ENCODE measurements at places on chromosomes 12 and 14. TPM values are rescaled to one million over a fixed set of nuclear protein-coding genes. Genes with fewer than 3 reads are reported as not detected.

GRCh38 chr12:48080285-48080684 lies 25.6 kb downstream of the SENP1 start:
- peaks cover 1% of the 10 kb centered on the region for H3K27me3 ChIP-seq
- no peak overlapping the region for H3K4me3 ChIP-seq
- no peak overlapping the region for H3K27ac ChIP-seq
- H3K36me3 ChIP-seq: peaks cover 5% of the 10 kb centered on the region
- DNase-seq: no peak

DNA sequence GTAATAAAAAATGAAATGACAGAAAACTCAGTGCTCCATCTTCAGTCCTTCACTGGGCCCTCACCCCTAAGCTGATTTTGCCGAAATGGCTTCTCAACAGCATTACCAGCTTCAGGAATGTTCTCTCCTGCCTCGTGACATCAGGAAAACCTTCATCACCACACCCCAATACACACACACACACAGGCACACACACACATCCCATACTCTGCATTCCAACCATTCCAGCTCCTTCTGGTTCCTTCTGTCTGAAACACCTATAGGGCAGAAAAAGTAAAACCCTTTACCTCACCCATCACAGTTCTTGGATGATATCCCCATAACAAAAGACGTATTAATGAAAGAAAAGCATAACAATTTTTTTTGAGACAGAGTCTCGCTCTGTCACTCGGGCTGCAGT lies 75.9 kb downstream of the CCDC60 start:
- no peak overlapping the region for H3K4me3 ChIP-seq

GRCh38 chr12:115835445-115835844 lies 442.0 kb downstream of the MED13L start:
- no peak for DNase-seq
- no peaks in the 10 kb centered on the region for H3K36me3 ChIP-seq
- H3K4me1 ChIP-seq: no peaks in the 10 kb centered on the region

DNA sequence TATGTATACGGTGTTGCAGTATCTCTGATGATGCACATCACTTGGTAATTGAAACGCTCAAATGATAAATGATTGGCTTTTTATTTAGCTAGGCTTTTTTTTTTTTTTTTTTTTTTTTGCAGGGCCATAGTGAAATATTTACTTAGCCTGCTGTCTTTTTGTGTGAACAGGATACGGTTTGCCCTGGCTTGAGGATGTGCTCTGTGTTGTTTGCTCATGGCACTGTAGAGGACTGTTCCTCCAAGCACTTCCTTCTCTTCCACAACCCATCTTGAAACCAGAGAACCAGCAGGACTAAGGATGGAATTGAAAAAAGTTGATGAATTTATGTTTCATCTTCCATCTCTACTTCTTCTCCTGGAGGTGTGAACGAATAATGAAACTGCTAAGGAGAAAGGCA lies 15.5 kb upstream of the SSPN start:
- H3K36me3 ChIP-seq: peaks cover 8% of the 10 kb centered on the region
- H3K27ac ChIP-seq: no peak overlapping the region
- DNase-seq: no peak
- H3K4me1 ChIP-seq: no peaks in the 10 kb centered on the region
- no peak overlapping the region for H3K4me3 ChIP-seq
- H3K27me3 ChIP-seq: peaks cover 3% of the 10 kb centered on the region

DNA sequence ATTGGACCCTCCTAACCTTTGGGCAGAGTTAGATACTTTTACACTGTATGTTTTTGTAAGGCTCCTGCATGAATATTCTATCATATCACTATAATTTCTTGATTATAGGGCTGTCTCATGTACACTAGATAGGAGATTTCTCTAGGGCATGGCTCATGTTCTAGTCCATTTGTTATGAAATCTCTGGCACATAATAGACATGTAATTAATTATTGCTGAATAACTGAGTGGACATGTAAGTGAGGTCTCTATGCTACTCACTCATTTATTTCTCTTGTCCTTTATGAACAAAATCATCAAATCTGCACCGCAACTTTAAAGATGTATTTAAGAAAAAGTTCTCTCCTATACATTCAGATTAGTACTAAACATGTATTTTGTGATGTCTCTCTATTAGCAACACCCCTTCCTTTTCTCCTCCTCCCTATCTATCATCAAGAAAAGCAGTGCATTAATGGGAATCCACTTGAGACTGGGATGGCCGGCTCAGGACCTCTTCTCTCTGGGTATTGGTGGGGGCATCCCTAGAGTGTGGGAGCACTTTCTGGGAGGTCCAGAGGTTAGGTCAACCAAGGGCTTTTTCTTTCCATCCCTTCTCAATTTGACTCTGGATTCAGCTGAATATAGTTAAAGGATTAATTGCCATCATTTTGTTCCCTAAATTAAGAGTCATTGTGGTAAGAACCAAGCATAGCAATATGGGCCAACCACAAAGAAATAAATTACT lies 168.0 kb upstream of the HMGA2 start:
- H3K4me1 ChIP-seq: no peaks in the 10 kb centered on the region
- H3K27me3 ChIP-seq: no peaks in the 10 kb centered on the region
- no peak overlapping the region for H3K4me3 ChIP-seq
- H3K27ac ChIP-seq: no peak overlapping the region
- no peak for DNase-seq

DNA sequence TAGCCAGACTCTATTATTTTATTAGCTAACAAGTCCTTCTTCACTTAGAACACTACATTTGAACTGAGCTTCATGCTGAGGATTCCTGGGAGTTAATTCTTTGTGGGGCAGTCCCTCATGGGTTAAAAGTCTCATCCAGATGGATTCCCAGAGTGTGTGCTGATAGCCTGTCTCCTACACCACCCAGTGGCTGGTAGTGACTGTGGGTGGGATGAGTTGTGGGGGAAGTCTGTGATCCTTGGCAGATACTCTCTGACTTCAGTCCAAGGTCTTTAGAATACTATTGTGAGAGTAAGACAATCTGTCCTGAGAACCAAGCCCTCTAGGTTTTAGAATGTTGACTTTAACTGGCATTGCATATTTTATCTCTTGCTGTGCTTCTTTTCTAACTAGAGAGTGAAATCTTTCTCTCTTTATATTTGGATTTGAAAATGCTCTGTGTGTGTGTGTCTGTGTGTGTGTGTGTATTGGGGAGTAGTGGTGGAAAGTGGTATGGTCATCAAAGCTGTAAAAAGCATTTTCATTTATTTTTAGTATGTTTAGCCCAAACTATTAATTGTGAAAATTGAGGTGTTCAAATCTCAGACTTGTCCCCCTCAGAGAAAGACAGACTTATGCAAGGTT lies 37.3 kb downstream of the AKAP6 start:
- no peaks in the 10 kb centered on the region for H3K36me3 ChIP-seq
- H3K27me3 ChIP-seq: peaks cover 2% of the 10 kb centered on the region
- H3K4me1 ChIP-seq: peaks cover 64% of the 10 kb centered on the region
- H3K4me3 ChIP-seq: peak overlapping the region; percentile 68
- no peak for DNase-seq
- H3K27ac ChIP-seq: peak overlapping the region; percentile 65

DNA sequence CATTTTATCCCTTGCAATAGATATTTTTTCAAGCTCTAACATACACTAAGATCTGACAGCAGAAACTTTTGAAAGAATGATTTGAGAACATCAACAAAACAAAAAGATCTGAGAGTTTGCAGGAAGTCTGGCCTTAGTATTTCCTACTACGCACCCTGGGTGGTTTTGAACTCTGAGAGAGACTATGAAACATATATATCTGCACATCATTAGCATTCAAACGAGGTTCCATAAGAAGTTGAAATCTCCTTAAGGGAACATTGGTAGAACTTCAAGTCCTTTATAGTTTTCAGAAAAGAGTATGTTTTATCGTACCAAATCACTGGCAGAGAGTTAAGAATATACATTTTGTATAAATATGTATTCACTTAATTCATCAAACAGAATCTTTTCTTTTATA lies 86.3 kb downstream of the RMST start:
- no peaks in the 10 kb centered on the region for H3K36me3 ChIP-seq
- no peaks in the 10 kb centered on the region for H3K27me3 ChIP-seq
- H3K4me3 ChIP-seq: no peak overlapping the region

GRCh38 chr14:101175731-101176534 lies 272.4 kb upstream of the RTL1 start:
- peaks cover 4% of the 10 kb centered on the region for H3K27me3 ChIP-seq
- peaks cover 5% of the 10 kb centered on the region for H3K36me3 ChIP-seq
- H3K27ac ChIP-seq: no peak overlapping the region
- no peak overlapping the region for H3K4me3 ChIP-seq

DNA sequence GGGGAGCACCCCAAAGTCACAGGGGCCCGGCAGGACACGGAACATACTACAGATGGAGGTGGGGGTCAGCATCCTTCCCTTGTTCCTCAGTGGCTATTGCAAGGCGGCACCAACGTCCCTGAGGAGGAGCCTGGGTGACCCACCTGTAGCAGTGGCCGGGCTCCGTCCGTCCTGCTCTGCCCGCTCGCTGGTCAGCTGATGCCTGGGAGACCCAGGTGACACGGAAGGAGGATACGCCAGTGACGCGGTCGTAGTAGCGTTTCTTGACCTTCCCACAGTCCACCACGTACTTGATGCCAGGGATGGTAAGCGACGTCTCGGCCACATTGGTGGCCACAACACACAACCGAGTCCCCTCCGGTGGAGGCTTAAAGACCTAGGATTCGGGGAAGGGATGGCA lies 24.7 kb downstream of the DHX37 start:
- no peak overlapping the region for H3K4me3 ChIP-seq
- no peak overlapping the region for H3K27ac ChIP-seq
- H3K4me1 ChIP-seq: peaks cover 2% of the 10 kb centered on the region
- DNase-seq: no peak

- H3K4me3 ChIP-seq: no peak overlapping the region
- DNase-seq: no peak
- no peaks in the 10 kb centered on the region for H3K4me1 ChIP-seq
- H3K27me3 ChIP-seq: peaks cover 3% of the 10 kb centered on the region
- H3K27ac ChIP-seq: no peak overlapping the region
Measured at GRCh38 chr12:63318933-63319332, 167.9 kb upstream of the AVPR1A start.

DNA sequence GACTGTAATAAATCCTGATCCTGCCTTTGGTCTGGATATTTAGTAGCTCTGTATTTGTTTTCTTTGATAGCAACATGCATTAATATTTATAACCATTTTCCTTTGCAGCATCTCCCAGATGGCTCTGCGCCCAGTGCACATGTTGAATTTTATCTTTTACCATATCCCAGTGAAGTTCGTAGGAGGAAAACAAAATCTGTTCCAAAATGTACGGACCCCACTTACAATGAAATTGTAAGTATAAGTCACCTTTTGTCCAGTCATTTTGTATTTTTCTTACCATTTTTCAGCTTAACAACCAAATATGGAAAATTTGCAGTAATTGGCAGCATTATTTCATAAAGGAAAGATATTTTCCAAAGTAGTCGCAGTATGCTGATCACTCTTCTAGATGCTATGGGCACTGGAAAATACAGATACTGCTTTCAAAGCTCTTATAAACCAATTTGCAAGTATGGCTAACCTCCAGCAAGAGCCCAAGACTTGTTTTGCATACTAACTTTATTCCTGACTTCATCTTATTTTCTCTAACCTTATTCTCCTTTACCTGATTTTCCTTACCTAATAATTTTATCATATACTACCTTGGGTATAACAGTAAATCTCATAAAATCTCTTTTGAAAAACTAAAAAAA lies 97.4 kb downstream of the PLCZ1 start:
- H3K36me3 ChIP-seq: no peaks in the 10 kb centered on the region
- peaks cover 3% of the 10 kb centered on the region for H3K4me1 ChIP-seq
- no peak overlapping the region for H3K27ac ChIP-seq
- H3K4me3 ChIP-seq: no peak overlapping the region
- no peak for DNase-seq

GRCh38 chr12:1436015-1436414 lies 158.4 kb downstream of the FBXL14 start:
- no peaks in the 10 kb centered on the region for H3K36me3 ChIP-seq
- no peak overlapping the region for H3K27ac ChIP-seq
- no peak for DNase-seq
- H3K4me1 ChIP-seq: no peaks in the 10 kb centered on the region
- H3K27me3 ChIP-seq: no peaks in the 10 kb centered on the region

- H3K36me3 ChIP-seq: no peaks in the 10 kb centered on the region
- H3K4me3 ChIP-seq: no peak overlapping the region
- DNase-seq: no peak
- no peak overlapping the region for H3K27ac ChIP-seq
- peaks cover 3% of the 10 kb centered on the region for H3K27me3 ChIP-seq
- H3K4me1 ChIP-seq: peaks cover 4% of the 10 kb centered on the region
Measured at GRCh38 chr12:106362971-106363370, 5.4 kb downstream of the POLR3B start.

DNA sequence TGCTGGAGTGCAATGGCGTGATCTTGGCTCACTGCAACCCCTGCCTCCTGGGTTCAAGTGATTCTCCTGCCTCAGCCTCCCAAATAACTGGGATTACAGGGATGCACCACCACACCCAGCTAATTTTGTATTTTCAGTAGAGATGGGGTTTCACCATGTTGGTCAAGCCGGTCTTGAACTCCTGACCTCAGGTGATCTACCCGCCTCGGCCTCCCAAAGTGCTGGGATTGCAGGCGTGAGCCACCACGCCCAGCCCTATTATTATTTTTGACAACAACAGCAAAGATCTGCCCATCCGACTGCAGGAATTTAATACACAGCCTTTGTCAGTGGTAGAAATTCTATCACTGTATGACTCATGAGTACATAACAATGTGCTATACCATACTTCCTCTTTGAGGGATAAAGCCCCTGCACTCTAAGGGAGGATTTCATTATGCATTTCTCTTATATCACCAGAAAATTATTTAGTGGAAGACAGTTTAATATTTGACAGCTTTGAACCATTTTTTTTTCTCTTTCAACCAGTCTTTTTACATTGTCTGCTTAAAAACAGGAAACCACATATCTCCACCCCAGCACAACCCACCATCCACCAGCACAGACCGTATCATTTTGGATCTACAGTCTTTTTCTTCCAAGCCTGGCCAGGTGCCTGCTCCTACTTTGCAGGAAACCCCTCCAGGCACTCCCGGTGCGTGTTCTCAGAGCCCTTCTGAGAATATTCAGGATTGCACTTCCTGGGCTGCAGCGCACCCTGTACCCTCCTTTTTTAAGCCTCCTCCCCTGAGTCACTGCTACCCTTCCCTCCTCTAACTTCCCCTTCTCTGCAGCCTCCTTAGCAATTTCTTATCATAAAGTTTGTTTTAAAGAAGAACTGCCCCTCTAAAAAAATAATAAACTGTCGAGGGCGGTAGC lies 594 bp downstream of the ARHGDIB start:
- no peaks in the 10 kb centered on the region for H3K36me3 ChIP-seq
- H3K4me3 ChIP-seq: no peak overlapping the region
- no peaks in the 10 kb centered on the region for H3K4me1 ChIP-seq
- DNase-seq: no peak

DNA sequence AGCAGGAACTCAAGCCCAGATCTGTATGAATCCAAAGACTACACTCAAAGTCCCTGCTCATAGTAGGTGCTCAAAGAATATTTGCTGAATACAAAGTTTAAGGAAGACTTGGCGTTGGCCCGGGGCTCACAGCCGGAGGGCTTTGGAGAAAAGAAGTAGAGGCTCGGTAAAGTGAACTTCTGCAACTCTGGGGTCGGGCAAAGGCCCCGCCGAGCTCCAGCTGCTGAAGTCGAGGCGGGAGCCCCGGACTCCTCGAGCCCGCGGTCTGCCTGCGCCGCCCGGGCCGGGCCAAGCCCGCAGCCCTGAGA lies 335 bp downstream of the GCN1 start:
- H3K4me3 ChIP-seq: peak overlapping the region; percentile 89
- H3K27me3 ChIP-seq: peaks cover under 1% of the 10 kb centered on the region
- DNase-seq: no peak
- H3K36me3 ChIP-seq: no peaks in the 10 kb centered on the region

GRCh38 chr14:57485635-57486034 lies 8.0 kb downstream of the CCDC198 start:
- H3K4me1 ChIP-seq: peaks cover 9% of the 10 kb centered on the region
- no peak overlapping the region for H3K4me3 ChIP-seq
- no peak overlapping the region for H3K27ac ChIP-seq

TSPAN19 gene
- total RNA-seq: 2.9 TPM

KLC1 gene
- 975 TPM for total RNA-seq

NUDT14 gene
- 114 TPM for total RNA-seq

BBOF1 gene
- 0.91 TPM for total RNA-seq

ADCY4 gene
- total RNA-seq: not detected

PLCZ1 gene
- not detected for total RNA-seq

Measured in glutamatergic neuron (in vitro differentiated cells).